ENCODE measurements at places on chromosomes 4 and X.

GRCh38 chr4:16887887-16888286 is 10.6 kb downstream of the LDB2 start:
- no peak for DNase-seq

GRCh38 chr4:52076731-52077130 is 25.6 kb downstream of the SPATA18 start:
- peak; percentile 38 for DNase-seq

DNA sequence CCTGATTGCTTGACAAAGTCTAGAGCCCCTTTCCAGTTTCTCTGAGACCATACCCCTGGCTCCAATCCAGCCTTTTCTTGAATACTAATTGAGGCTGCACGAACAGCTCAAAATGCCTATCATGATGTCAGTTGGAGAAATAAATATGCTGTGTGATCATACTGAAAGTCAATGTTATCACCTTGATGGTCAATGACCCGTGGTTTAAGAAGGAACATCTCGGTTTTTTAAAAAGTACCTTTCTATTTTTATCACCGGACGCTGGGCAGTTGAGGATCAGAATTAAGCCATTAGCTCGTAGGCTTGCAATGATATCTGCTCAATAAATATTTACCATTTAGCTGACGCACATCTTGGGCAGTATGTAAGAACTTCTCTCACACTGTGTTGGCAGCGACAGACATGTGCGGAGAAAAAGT is 852 bp upstream of the WDR44 start:
- DNase-seq: no peak

DNA sequence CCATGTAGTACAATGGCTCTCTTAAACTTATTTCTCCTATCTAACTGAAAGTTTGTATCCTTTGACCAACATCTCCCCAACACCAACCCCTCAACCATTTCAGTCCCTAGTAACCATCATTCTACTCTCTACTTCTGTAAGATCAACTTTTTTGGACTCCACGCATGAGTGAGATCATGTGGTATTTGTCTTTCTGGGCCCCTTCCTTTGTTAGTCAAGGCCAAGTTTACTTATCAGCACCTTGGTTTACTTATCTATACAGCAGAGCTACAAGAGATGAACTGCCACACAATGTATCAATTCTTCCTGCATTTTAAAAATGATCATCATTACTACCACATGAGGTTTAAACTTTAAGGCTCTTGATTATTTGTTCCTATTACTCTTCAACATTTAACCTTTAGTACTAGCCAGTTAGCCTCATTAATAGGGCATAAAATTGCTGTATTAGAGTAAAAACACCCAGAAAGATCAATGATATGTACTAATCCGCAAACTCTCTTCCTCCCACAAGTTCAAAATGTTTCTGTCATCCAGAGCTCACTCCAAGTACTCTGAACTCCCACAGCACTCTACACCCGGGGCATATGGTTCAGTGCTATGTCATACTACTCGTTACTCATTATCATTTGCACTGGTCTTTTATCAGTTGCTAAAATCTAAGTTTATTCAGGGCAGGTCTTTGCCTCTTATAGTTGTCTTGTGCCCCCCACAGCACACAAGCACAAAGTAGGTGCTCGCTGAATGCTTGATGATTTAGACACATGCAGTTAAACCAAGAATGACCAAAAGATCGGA is 145.7 kb upstream of the ADAMTS3 start:
- no peak for DNase-seq

DNA sequence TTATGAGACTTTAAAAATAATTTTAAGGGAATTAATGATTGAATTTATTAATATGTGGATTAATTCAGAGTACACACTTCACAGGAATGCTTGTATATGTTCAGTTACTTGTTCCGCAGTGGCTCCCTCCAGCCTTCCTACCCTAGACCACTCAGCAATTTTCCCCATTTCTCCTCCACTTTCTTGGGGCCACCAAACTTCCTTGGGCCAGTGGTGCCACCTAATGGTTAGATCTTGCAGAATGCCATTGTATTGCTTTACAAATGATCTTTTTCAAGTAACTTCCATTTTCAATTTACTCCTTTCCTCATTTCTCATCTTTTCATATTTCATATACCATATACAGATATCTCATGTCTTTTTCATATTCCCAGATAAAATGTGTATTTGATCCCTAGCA is 3.6 kb upstream of the RNF175 start:
- no peak for DNase-seq

DNA sequence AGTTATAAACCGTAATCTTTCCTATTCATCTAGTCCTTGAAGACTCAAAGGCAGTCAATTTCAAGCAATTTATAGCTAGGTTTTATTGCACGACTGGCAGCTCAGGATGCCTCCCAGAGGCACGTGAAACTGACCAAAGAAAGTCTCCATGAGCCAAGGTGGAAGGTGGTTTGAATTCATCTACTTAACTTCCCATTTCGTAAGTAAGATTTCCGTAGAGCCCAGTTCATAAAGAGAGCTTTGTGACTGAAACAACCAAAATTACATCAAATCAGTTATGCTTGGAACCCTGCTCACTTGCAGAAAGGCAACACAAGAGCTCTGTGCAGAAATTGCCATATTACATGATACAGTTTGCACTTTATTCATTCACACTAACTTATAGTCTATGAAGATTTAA is 556.0 kb downstream of the TRIML1 start:
- DNase-seq: no peak

DNA sequence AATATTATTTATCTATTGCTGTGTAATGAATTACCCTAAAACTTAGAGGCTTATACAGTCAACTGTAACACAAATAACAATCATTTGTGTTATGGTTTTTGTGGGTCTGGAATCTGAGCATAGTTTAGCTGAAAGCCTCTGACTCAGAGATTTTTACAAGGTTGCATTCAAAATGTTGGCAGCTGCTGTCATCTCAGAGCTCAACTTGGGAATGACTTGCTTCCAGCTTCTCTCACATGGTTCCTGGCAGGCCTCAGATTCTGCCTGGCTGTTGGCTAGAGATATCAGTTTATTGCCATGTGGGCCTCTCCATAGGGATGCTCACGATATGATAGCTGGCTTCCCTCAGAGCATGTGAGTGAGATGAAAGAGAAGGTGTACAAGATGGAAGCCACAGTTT is 70.2 kb upstream of the BRWD3 start:
- no peak for DNase-seq

All from left ventricle myocardium superior (tissue), 1 donor.